ENCODE measurements at places on chromosomes 5 and 9.

DNA sequence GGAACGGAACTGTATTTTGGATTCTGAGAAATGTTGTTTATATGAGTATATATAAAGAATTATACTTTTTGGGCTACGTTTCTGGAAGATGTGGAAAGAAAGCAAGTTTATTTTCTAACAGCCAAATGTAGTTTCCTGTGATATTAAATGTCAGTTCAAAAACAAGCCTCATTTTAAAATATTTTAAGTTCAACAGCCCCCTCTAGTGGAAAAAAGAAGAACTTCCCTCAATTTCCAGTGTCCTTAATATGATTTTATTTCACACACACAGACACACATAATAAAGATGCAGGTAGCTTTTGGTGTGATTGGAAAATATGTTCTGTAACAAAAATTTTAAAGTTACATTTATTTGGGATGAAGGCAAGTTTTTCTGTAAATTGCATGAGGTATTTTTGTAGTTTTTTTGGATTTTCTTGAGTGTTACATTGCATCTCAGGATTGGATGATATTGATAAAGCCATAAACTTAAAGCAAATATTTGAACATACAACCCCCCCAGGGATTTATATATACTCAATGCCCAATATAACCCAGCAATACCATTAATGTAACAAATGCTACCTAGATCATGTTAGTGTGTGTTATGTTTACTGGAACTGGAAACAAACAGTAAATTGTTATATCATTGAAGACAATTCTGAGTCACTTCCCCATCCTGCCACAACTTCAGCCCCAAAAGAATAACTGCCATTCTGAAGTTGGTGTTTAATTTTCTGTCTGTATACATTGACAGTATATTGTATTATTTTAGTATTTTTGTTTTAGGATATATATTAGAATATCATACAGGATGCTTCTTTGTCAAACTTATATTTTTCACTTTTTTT is 54.0 kb downstream of the CCDC171 start:
- no peak for DNase-seq

DNA sequence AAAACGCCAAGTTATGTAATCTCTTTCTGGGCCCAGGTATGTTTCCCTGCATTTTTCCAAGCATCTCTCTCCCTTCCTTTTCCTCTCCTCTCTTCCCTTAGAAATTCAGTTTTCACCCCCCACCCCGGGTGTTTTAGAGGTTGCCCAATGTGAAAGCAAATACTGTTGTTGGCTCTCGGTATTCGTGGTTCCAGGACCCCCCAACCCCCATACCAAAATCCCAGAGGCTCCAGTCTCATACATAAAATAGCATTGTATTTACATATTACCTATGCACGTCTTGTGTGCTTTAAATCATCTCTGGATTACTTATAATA is 48.8 kb downstream of the ACER2 start:
- no peak for DNase-seq

- peak; percentile 58 for DNase-seq
These were observed 1.9 kb upstream of the CNTFR start for GRCh38 chr9:34591248-34591916.

DNA sequence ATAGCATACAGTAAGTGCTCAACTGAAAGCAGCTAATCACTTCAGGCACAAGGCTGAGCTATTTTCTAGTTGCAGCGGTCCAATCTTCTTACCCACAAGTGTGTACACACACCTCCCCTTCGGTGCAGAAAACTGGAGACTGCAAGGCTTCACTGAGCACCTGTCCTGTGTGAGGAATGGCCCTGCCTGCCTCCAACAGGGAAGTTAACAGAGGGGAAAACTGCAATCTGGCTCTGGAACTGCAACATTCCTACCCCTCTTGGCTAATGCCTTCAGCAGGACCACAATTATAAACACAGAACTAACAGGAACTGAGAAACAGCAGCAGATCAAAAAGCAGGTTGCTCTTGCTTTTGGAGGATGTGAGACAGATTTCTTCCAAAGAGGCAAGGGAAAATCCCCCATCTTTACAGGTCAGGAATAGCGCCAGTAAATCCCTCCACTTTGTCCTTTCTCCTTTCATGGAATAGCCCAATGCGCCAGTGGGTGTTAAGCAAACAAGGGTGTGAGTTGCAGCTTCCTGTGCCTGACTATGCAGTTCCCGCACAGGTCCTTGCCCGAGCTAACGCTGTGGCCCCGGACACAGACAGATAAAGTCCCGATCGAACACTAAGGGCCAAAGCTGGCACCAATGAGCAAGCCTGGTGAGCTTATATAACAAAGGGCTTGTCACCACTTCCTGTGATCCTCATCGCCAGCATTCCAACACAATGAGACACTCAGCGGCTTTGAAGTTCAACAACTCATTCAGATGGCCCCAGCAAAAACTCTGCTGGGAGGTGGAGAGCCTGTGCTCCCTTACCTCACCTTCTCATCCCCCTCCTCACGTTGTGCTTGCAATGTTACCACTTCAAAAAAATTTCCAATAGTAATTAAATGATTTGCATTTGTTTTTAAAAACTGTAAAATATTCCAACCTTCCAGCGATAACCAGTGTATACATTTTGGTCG is 21.5 kb downstream of the SHB start:
- DNase-seq: no peak

DNA sequence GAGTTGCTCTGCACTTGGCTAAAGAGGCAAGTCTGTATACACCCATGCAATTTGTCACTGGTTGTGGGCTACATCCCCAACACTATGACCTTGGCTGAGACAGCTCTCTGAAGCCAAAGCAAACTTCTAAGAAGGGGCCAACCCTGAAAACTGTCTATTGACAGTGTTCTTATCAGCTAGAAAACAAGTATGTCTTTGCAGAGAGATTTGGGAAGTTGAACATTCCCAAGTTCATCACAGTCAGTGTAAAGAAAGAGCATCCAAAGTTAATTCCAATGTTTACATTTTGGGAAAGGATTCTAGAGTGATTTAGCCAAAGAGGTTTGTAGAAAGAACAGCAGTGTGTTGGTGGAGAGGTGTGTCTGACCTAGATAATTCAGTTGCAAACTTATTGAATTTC is 711.1 kb upstream of the CHD1 start:
- no peak for DNase-seq

DNA sequence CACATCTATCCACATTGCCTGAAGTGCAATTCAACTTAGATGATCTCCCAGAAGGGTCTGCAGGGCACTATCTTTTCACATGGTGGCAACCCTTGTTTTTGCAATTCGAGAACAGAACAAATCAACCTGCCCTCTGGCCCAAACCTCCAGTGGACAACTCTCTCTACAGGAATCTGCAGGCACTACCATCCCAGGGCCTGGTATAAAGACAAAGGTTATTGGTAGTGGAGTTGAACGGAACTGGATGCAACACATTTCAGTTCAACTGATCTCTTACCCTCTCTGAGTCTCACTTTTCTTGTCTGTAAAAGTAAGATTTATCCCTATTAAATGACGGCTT is 153.2 kb upstream of the EGFLAM start:
- no peak for DNase-seq

- no peak for DNase-seq
These were observed 1.3 kb downstream of the RAI14 start for GRCh38 chr5:34657274-34657921.

GRCh38 chr5:147400881-147401280 is 109.0 kb downstream of the DPYSL3 start:
- DNase-seq: no peak

- DNase-seq: no peak
These were observed 42.7 kb upstream of the AKNA start for GRCh38 chr9:114430457-114430856.

DNA sequence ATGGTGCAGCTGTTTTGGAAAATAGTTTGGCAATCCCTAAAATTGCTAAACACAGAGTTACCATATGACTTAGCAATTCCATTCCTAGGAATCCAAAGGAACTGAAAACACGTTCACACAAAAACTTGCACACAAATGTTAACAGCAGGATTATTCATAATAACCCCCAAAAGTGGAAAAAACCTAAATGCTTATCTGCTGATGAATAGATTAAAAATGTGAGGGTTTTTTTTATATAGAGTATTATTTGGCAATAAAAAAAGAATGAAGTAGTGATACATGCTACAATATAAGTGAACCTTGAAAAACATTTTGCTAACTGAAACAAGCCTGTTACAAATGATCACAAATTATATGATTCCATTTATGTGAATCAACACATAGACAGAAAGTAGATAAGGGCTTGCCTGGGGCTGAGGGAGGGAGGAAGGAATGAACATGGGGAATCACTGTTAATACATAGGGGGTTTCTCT is 45.1 kb upstream of the TRIO start:
- DNase-seq: no peak

DNA sequence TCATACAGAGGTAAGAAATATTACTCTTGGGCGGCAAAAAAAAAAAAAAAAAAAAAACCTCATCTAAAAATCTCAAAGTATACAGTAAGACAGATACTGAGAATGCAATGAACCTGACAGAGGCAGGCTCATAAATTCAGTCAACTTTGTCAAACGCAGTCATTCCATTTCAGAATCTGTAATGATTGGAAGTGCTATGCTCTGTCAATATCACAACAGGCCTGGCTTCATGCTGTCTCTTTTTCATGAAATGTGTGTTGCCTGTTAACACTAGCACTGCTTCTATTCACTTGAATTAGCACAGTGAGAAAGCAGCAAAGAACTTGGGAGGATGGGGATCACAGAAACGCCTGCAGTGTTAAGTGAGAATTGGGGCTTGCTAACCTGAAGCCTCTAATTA is 200.3 kb upstream of the EFNA5 start:
- DNase-seq: no peak

DNA sequence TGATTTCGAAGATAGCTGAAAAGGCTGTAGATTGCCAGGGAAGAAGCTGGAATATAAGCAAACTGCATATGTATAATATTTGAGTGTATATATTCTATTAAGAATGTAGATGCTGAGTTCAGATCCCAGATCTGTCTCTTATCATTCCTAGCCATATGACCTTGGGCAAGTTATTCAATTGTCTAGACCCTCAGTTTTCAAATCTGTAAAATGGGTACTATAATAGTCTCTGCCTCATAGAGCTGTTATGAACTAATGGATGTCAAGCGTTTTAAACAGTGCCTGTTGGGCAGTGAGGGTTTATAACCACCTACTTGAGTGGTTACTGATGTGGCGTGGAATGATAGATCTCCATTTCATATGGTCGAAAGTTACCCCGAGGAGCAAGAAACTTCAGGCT is 130.4 kb downstream of the GAS1 start:
- DNase-seq: no peak

- DNase-seq: no peak
These were observed 82.1 kb upstream of the RUSC2 start for GRCh38 chr9:35407846-35408245.

DNA sequence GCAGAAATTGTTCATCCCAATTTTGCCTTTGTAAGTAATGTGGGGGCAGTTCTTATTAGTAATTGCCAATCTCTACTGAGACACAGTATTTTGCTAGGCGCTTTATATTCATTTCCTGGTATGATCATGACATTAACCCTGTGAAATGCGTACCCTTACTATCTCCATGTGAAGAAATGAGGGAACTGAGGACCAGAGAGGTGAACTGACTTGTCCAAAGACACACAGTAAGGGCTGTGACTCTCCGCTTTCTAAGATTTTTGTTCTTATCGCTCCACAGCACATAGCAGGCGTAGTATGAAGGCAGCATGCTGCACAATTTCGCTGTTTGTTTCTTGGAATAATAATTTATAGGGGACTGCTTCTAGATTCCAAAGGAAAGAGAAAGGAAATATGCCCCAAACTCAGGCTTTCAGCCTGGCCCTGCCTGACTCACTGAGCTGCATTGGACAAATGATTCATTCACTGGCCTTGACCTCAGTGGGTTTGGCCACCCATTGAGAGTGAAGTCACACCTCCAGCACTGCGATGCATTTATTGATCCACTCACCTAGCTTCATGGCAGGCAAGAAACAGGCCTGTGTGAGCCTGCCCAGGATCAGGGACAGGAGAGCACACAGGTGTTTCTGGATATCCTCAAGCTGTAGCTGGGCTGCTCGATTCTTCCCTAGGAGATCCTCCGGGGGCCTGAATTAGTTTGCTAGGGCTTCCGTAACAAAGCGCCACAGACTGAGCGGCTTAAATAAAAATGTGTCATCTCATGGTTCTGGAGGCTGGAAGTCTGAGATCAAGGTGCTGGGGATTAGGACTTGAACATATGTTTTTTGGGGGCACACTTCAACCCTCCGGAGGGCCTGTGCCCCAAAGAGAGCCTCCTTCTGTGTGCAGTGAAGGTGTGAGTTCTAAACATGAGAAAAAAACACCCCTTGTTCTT is 7.2 kb upstream of the DUSP1 start:
- DNase-seq: no peak

GRCh38 chr9:69253057-69253456 is 72.0 kb upstream of the ENTREP1 start:
- no peak for DNase-seq

GRCh38 chr5:170737591-170737990 is 45.9 kb upstream of the GABRP start:
- no peak for DNase-seq

DNA sequence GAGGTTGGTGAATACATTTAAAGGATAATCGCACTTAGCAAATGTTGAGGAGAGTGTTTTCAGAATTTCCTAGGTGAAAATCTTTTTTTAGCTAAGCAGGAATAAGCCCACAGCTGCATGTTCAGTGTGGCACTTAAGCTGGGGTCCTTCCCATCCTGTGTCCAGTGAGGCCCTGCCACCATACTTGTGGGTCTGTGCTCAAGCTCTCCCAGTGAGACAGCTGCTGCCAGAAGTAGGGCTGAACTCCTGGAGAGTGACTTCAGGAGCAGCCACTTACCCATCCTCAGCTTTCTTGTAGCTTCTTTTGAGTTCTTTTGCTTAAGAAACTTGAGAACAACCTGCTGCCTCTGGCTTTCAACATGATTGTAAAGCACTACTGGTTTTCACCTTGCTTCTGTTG is 110.0 kb upstream of the DHFR start:
- DNase-seq: no peak

GRCh38 chr5:141960018-141960417 is 2.0 kb upstream of the PCDH12 start:
- DNase-seq: no peak

DNA sequence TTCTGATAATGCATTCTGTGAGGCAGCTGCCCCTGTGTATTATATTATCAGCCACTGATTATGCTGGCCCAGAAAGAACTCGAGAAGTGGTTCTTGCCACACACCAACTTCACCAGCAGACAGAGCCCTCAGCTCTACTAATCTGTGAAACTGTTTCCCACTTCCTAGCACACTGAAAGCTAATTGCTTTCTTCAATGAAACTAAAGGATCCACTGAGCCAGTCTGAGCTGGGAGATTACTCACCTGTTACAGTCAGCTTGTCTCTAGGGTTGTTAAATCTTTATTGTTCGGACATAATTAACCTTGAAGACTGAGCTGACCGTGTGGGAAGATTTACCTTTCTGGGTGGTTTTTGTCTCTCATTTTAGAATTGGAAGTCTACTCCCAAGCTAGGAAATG is 263.2 kb downstream of the KCTD16 start:
- DNase-seq: no peak

- no peak for DNase-seq
These were observed 508 bp downstream of the MOCS2 start for GRCh38 chr5:53109056-53109442.

All from T follicular helper cell (primary cell).